ENCODE measurements at places on chromosomes 5 and 9.

GRCh38 chr5:139486201-139486600, 3.6 kb upstream of the STING1 start:
- DNase-seq: no peak

GRCh38 chr5:50969151-50970031, 303.0 kb downstream of the PARP8 start:
- DNase-seq: no peak

DNA sequence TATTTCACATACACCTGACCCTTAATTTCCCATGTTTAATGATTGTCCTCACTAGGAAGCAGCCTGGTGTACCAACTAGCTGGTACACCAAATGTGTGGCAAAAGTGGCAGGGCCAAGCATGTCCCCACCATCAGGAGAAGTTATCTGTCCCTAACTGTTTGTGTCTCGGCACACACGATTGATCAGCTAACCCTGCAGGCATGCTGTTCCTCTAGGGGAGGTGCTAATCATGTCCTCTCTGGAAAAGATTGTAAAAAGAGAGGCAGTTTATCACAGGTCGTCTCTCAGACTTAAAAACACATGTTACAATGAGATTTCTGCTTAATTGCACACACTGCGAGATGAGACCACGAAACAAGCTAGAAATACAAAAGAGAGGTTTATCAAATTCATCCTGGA, 342.7 kb downstream of the DIRAS2 start:
- no peak for DNase-seq

GRCh38 chr5:168193493-168194250, 97.8 kb upstream of the WWC1 start:
- no peak for DNase-seq

DNA sequence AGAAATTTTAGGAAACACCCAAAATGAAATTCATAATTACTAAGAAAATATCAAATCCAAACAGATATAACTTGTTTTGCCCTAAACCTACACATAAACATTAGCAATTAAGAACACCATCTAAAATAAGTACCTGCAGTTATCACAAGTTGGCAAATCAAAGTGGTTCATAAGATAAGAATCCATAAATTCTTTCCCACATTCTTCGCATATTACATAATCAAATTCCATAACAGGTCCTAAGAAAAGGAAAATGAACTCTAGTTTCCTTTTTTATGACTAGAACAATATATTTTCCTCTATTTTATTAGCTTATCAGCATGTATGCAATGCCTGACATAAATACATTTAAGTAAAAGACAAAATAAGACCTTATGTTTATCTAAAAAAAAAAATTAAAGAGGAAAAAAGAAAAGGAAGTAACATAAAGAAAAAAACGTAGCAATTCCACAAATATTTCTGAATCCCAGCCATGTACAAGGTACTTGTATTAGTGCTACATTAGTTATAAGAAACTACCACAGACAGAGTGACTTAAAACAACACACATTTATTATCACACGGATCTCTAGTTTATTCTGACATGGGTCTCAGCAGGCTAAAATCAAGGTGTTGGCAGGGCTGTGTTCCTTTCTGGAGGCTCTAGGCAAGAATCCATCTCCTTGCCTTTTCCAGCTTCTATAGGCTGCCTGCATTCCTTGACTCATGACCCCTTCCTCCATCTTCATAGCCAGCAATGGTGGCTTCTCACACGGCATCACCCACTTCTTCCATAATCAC, 7.5 kb downstream of the XPA start:
- no peak for DNase-seq

DNA sequence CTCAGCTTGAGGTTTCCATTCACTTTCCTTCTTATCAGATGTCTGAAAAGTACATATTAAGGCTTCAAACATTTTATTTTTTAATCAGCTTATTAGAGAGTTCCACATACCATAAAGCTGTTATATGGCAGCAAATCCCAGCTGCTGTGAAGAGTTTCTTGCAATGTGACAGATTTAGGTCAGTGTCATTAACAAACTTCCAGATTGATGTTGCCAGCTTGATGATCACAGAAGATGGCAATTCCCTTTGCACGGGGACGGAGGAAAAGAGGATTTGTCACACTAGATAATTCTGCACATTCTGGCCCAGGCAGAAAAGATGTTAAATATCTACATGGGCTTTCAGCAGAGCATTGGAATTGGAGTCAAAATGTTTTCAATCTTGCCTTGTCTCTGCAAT, 215.8 kb downstream of the BRINP1 start:
- DNase-seq: no peak

GRCh38 chr9:83754383-83754977, 46.7 kb upstream of the UBQLN1 start:
- no peak for DNase-seq

Measured in T-helper 9 cell (primary cell).